Epithelial cell of alveolus of lung (primary cell): ENCODE measurements at places on chromosomes 2 and 18. TPM values are rescaled to one million over a fixed set of nuclear protein-coding genes. Genes with fewer than 3 reads are reported as not detected.

Gene TXNDC2
- 0.64 TPM in 1 of 2 replicates, not detected in the other for total RNA-seq

Gene FECH
- total RNA-seq, result 22.8 and 31.2 TPM in 2 replicates

Gene DYNAP
- total RNA-seq, result not detected in 2 replicates

Gene PSMA8
- not detected in 2 replicates for total RNA-seq

Gene LRRC30
- total RNA-seq, result not detected in 2 replicates

Gene TUBA3E
- total RNA-seq, result not detected in 2 replicates

Gene C2orf15
- not detected in 2 replicates for total RNA-seq

Gene PPIL3
- 41.5 and 104 TPM in 2 replicates for total RNA-seq

Gene ADGRF3
- not detected in 2 replicates for total RNA-seq

Gene NBAS
- 37.4 and 49.3 TPM in 2 replicates for total RNA-seq

Gene NEURL3
- 0.13 TPM in 1 of 2 replicates, not detected in the other for total RNA-seq

Gene DSG4
- not detected in 2 replicates for total RNA-seq
